ENCODE measurements at places on chromosomes 1 and 21.

DNA sequence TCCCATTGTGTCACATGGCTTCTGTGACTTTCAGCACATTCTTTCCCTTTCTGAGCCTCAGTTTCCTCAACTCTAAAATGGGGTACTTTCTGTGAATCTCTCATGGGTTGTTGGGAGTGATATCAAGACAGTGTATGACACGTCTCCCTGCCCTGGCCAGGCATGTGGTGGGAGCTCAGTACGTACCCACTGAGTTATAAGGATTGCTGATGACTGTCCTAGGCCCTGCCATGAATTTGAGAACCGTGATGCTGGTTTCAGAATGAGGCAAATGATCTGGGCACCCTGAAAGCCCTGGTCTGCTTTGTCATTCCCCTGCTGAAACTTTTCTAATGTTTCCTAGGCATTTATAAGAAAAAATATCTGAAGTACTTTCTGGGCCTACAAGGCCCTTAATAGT is 3.6 kb downstream of the ZNF362 start:
- no peak for DNase-seq

DNA sequence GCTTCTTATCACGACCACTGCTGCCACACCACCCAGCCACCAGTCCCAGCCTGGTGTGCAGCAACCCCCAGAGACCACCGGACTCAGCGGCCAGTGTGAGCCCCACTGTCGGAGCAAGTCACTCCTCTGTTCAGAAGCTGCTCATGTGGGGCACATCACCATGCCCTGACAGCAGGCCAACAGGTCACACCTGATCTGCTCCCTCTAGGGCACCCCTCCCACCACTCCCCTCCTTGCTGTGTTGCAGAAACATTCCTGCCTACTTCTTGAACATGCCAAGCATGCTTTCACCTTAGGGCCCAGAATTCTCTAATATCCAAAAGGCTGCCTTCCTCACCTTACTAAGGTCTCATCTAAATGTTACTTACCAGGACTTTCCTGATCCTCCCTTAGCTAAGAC is 146.5 kb downstream of the SLC45A1 start:
- DNase-seq, result no peak

DNA sequence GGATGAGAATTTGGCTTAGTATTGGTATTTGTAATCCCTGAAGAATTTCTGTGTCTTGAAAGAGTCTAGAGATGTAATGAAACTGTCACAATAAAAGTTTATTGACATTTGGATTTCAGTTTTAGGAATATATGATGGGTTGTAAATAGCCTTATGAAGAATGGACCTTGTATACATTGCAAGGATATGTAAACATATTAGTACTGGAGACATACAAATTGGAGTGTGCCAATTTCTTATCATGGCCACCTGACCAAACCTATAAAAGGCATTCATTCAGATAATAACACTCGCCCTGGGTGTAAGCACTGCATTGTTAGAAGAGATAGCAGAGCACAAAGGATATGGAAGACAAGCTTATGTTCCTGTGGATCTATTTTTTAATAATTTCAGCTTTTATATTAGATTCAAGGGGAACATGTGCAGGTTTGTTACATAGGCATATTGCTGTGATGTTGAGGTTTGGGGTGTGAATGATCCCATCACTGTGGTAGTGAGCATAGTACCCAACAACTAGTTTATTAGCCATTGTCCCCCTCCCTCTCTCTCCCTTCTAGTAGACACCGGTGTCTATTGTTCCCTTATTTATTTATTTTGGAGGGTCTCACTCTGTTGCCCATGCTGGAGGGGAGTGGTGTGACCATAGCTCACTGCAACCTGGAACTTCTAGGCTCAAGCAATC is 8.6 kb downstream of the S1PR1 start:
- no peak for DNase-seq

GRCh38 chr21:26447932-26448475 is 125.1 kb downstream of the CYYR1 start:
- DNase-seq, result no peak

GRCh38 chr1:205435578-205436573 is 14.0 kb upstream of the LEMD1 start:
- DNase-seq, result no peak

DNA sequence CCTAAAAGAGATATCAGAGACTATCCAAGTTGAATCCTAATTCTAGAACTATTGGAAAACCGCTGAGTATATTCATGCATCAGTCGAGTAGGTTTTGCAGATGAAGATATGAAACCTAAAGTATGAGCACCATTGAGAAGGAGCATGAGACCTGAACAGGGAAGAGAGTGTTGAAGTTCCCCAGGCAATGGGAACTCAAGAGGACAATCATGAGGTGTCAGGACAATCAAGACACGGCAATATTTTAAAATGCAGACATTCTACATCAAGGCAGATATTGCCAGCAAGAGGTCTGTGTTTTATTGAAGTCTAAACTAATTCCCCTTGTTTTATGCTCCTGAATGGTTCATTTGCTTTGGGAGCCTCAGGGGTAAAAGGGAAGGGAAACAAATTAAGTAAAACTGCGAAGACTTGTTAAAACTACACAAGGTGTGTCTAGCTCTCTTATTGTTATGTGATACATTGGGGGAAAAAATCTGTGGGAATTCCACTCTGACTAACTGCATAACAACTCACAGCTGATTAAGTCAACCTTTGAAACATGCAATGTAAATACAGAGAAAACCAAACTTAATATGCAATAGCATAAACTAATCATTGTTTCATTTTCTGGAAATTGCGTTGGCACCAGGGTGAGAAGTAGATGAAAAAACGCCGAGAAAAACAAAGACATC is 347.9 kb upstream of the ADGRL2 start:
- DNase-seq, result no peak

GRCh38 chr21:16536643-16537434 is 807.1 kb downstream of the USP25 start:
- no peak for DNase-seq

DNA sequence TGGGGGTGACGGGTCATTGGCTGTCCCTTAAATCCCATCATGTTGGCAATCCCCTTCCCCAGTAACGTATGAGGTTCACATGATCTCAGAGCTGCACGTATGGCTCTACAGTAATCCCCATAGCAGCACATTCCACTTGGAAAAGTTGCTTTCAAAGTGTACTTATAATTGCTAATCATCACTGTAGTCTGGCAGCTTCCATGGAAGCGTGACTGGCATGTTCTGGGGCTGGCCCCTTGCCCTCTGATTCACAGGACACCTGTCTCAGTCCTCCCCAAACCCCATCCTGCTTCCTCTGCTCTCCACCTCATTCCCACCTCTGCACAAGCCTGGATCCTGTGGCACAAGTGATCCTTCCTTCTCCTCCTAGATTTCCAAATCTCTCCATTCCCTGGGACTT is 102.2 kb downstream of the TSEN15 start:
- DNase-seq, result no peak

GRCh38 chr1:1013105-1013921 is at the start of gene ISG15:
Gene ISG15, plus strand, starts transcription at chr1:1013497. Its CDS starts 77 bp downstream, at chr1:1013574.
- DNase-seq, result peak; percentile 94

- no peak for DNase-seq
Measured at GRCh38 chr1:1926886-1927660, 8.0 kb upstream of the TMEM52 start.

DNA sequence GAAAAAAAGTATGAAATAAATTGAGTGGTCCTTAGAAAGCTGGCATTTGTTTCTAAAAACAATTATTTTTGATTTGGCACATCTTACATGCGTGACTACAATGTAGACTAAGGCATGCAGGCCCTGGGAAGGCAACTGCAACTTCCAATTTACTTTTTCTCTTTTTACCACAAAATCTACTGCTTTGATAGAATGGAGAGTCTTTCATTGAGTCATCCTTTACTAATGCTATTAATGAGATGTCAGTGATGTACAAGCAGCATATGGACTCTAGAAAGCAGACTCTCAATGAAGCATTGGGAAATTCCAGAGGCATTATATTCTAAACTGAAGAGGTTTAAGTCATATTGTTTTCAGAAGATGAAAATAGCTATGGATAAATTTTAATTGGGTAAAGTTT is 29.6 kb upstream of the PRRX1 start:
- DNase-seq, result no peak

- DNase-seq, result no peak
Measured at GRCh38 chr21:38814126-38815059, 8.7 kb downstream of the ETS2 start.

GRCh38 chr1:57879700-57880099 is 455.8 kb upstream of the DAB1 start:
- DNase-seq, result no peak

DNA sequence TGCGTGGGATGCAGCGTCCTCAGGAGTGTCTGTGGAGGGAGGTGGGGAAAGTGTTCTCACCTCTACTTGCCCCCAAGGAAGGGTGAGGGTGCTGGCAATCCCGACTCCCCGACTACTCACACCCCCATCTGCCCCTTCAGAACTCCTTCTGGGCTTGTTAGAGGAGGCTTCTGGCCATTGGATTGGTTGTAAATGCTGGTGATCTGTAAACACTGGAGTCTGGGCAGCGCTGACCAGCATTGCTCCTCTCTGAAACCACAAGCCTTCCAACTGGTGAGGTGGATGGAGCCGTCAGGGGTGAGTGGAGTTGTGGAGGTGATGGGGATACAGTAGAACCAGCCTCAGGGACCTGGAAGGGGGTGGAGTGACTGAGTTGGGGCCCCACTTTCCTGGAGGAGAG is 59.3 kb downstream of the NKAIN1 start:
- no peak for DNase-seq

- DNase-seq, result peak; percentile 89
Measured at GRCh38 chr1:59926381-59927123, at the start of gene CYP2J2. Gene CYP2J2, minus strand, starts transcription at chr1:59926773. Its CDS starts 27 bp downstream, at chr1:59926746.

DNA sequence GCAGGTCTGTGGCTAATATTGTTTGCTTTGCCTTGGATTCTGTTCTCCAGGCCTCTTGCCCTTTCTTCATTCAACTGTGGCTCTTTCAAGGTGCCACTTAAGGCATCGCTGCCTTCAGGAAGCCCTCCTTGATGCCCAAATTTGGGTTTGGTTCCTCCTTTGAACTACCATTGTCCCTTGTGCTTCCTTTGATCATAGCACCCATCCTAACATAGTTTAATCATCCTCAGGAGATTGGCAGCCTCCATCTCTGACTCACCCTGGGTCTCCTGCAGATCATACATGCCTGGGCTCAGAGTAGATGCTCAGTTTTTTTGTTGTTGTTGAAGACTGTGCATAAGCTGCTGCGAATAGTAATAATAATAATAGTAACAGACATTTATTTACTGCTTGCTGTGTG is 54.4 kb upstream of the ACOT11 start:
- DNase-seq, result no peak

GRCh38 chr1:36276688-36277087 is 29.5 kb upstream of the SH3D21 start:
- DNase-seq, result no peak

GRCh38 chr1:3494321-3495308 is 40.1 kb downstream of the ARHGEF16 start:
- no peak for DNase-seq

GRCh38 chr1:22246755-22247480 is 104.0 kb upstream of the WNT4 start:
- DNase-seq, result no peak

GRCh38 chr1:233237647-233238046 is 57.9 kb downstream of the PCNX2 start:
- no peak for DNase-seq

DNA sequence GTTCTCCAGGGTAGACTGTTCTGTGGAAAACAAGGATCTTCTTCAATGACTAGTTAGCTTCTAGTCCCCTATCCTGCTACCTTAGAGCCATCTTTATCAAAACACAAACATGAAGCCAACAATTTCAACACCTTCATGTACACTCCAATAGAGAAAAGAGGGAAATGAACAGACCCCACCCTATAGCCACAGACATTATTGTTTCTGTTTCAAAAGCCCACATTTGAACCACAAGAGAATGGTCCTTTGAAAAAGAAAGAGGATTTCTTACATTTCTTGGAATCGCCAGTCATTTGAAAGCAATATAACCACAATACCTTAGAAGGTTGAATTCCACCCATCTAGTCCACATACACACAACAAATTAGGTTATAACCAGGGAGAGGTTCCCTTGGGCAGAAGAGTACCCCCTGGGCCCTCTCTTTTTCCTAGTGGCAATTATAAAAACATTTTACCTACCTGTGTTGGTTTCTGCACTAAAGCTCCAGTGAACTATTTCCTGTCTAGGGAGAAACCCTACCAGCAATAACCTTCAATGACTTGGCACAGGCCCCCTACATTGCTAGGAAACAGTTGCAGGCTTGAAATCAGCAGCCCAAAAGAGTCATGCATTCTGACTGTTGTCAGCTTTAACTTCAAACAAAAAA is 2.7 kb upstream of the LPGAT1 start:
- DNase-seq, result no peak

- DNase-seq, result no peak
Measured at GRCh38 chr1:204977318-204977717, 65.7 kb upstream of the CNTN2 start.

GRCh38 chr1:212951947-212952640 is 1.8 kb downstream of the VASH2 start:
- DNase-seq, result no peak

DNA sequence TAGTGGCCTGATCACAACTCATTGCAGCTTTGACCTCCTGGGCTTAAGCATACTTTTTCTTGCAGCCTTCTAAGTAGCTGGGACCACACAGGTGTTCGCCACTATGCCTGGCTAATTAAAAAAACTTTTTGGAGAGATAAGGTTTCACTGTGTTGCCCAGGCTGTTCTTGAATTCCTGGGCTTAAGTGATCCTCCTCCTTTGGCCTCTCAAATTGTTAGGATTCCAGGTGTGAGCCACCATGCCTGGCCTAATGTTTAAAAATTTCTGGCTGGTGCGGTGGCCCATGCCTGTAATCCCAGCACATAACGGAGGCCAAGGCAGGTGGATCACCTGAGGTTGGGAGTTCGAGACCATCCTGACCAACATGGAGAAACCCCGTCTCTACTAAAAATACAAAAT is 24.4 kb downstream of the YTHDF2 start:
- no peak for DNase-seq

- DNase-seq, result no peak
Measured at GRCh38 chr1:87642581-87643221, 314.0 kb downstream of the LMO4 start.

DNA sequence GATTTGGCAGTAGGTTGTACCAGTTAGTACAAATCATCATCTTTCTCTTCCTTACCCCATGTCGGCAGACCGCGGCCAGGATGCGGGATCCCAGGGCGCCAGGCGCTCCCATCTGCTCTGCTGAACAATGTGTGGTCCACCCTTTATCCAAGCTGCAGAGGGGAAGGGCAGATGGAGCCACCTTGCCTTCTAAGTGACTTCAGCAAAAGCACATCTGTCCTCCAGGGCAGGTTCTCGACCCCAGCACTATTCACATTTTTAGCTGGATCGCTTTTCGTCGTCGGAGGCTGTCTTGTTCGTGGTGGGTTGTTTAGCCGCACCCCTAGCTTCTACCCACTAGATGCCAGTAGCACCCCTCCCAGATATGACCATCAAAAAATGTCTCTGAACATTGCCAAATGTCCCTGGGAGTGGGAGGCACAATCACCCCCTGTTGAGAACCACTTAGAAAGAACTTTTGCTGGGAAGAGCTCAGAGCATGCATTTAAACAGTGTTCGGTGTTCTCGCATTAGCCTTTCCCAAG is 58.1 kb upstream of the SIM2 start:
- DNase-seq, result no peak

GRCh38 chr1:116325104-116325503 is 47.9 kb upstream of the ATP1A1 start:
- DNase-seq, result no peak

Measured in right lobe of liver (tissue), 6 donors.